ENCODE measurements at places on chromosomes 7 and 10. TPM values are rescaled to one million over a fixed set of nuclear protein-coding genes. Genes with fewer than 3 reads are reported as not detected.

OR2A7 gene
- 0.33 TPM for total RNA-seq

PTN gene
- total RNA-seq: 35.4 TPM

SMKR1 gene
- not detected for total RNA-seq

GPR37 gene
- total RNA-seq: 4.5 TPM

AOAH gene
- not detected for total RNA-seq
